DND-41 (cell line): ENCODE measurements at places on chromosomes 2 and 18.

DNA sequence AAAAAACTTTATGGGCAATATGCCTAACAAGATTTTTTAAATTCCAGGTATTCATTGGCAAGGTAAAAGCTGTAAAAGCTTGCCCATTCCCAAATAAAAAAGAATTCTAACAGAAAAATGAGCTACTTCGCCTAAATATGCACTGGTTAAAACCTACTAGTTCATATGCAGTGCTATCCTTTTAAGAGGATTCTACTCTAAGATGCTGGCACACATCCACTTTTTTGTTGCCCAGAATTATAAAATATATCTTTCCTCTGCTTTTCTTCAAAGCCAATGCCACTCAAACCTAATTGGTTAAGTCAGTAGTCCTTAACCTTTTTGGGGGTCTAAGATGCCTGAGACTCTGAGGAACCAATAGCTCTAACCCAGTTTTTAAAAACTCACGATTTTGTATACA lies 3.2 kb downstream of the XPO1 start:
- H3K27me3 ChIP-seq, result no peaks in the 10 kb centered on the region
- H3K4me3 ChIP-seq, result peak overlapping the region; percentile 46; the same call in 1 of the 2 replicates
- H3K27ac ChIP-seq, result peak overlapping the region; percentile 30; the same call in 1 of the 2 replicates
- H3K36me3 ChIP-seq, result peaks cover 35% of the 10 kb centered on the region
- H3K4me1 ChIP-seq, result peaks cover 57% of the 10 kb centered on the region

DNA sequence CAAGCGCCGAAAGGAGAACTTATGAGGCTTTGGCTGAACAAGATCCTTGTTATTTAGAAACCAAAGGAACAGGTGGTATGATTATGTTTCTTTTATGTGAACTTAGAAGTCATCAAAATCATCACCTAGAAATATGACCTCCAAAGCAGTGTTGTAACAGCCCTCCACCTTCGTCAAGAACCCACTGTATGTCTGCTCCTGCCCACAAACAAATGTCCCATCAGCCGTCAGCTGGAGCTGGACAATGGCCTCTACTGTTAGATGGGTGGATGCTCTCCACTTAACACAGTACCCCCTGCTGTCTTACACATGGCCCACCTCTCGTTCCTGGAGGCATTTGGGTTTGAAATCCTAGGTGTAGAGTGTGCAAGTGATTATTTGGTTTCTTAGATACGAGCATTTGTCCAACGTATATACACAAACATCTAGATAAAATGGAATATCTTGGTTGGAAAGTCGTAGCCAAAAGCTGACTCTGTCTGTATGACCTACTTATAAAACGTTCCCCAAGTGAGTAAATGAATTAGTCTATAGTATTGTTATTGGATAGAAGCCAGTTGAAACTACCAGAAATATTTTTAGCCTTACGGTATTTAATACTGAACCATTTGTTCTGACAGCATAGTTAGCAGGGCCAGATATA lies 113.0 kb downstream of the CRIM1 start:
- H3K4me3 ChIP-seq, result no peak overlapping the region
- no peaks in the 10 kb centered on the region for H3K36me3 ChIP-seq
- no peak overlapping the region for H3K27ac ChIP-seq
- DNase-seq, result no peak

DNA sequence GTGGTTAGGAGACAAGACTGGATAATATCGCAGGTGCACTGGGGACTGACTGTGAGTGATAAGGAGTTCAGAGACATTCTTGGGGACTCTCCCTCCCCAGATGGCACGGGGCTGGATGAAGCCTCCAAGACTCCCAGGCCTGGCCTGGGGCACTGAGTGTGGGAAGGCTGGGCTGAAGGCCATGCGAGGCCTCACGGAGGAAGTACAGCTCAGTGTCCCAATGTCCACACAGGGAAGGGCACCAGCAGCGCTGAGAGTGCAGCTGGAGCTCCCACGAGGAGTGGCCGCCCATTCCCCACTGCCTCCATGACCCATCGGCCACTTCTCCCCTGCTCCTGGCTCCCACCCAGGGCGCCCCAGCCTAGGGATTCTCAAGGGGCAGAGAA lies 6.5 kb downstream of the MFSD2B start:
- H3K36me3 ChIP-seq, result no peaks in the 10 kb centered on the region
- no peak overlapping the region for H3K4me3 ChIP-seq
- no peak for DNase-seq
- H3K27ac ChIP-seq, result no peak overlapping the region
- H3K4me1 ChIP-seq, result no peaks in the 10 kb centered on the region

DNA sequence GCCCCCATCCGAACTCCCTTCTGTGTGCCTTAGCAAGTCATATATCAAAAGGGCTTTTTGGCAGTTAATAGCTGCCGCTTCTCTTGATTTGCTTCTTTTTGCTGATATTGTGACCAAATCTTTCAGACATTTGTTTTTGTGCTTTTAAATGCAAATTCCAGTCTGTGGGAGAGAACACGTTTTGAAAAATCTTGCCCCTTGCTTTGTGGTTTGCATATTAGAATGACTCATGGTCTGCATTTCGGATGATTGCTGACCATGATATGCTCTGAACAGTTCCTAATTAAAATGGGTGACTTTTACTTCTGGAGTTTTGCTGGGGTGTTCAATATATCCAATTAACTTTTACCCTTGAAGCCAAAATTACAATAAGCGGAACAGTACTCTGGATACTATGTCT lies 58.2 kb upstream of the ST6GAL2 start:
- H3K4me1 ChIP-seq, result no peaks in the 10 kb centered on the region
- DNase-seq, result no peak
- no peaks in the 10 kb centered on the region for H3K27me3 ChIP-seq

DNA sequence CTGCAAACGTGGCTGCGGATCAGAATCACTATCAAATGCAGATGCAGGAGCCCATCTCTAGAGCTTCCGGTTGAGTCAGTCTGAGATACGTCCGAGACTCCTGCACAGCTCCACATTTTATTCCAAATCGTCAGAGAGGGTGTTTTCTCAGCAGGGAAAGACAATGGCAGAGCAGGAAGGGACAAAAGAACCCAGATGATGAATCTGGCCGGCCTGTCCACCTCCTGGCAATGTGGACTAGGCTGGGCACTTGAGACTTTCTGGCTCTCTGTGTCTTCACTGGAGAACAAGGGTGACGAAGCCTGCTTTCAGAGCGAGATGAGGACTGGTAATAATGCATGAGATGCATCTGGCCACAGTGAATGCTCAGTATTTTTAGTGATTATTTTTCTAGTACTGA lies 255.9 kb upstream of the MYT1L start:
- no peaks in the 10 kb centered on the region for H3K4me1 ChIP-seq
- H3K36me3 ChIP-seq, result no peaks in the 10 kb centered on the region
- no peak overlapping the region for H3K4me3 ChIP-seq
- H3K27ac ChIP-seq, result no peak overlapping the region
- H3K27me3 ChIP-seq, result no peaks in the 10 kb centered on the region
- DNase-seq, result no peak

GRCh38 chr2:43408407-43409160 lies 182.2 kb upstream of the ZFP36L2 start:
- no peaks in the 10 kb centered on the region; the same call in 1 of the 2 replicates for H3K36me3 ChIP-seq
- DNase-seq, result no peak
- no peaks in the 10 kb centered on the region for H3K27me3 ChIP-seq
- H3K4me3 ChIP-seq, result no peak overlapping the region
- no peaks in the 10 kb centered on the region for H3K4me1 ChIP-seq

DNA sequence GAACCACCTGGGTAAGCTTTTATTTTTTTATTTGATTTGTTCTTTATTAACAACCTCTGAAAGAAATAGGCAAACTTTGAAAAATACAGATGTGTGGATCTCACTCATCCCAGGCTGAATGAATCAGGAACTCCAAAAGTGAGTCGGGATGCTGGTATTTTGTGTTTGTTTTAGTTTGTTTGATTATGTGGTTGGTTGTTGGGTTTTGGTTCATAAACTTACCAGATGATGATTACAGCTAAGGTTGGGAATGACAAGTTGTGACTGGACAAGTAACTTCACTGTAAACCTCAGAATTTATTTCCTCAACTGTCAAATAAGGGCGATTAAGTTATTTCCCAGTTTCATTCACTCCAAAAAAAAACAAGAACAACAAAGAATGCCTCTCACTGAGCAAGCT lies 80.5 kb upstream of the KIF5C start:
- H3K27ac ChIP-seq, result no peak overlapping the region
- no peaks in the 10 kb centered on the region for H3K4me1 ChIP-seq
- no peaks in the 10 kb centered on the region for H3K27me3 ChIP-seq
- no peak for DNase-seq
- H3K4me3 ChIP-seq, result no peak overlapping the region

DNA sequence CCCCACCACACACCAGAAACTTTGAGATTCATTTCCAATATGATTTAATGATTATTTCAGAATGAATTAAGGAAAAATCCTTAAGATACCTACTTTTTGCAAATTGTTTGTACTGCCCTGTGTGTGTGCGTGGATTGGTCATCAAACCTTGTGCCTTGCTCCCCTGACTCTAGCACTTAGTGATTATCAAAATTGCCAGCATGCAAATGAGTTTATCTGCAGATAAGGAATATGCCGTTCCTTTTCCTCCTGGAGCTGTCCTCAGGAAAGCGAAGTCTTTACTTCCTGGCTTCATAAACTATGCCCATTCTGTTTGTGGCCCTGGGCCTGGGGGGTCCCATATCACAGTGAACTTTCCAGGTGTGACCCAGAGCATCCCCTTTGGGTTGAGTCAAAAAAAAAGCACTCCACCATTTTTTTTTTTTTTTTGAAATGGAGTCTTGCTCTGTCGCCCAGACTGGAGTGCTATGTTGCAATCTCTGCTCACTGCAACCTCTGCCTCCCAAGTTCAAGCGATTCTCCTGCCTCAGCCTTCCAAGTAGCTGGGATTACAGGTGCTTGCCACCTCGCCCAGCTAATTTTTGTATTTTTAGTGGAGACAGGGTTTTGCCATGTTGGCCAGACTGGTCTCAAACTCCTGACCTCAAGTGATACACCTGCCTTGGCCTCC lies 11.4 kb downstream of the CHMP1B start:
- H3K27ac ChIP-seq, result no peak overlapping the region
- H3K27me3 ChIP-seq, result no peaks in the 10 kb centered on the region
- no peak overlapping the region for H3K4me3 ChIP-seq
- no peak for DNase-seq
- no peaks in the 10 kb centered on the region for H3K4me1 ChIP-seq

DNA sequence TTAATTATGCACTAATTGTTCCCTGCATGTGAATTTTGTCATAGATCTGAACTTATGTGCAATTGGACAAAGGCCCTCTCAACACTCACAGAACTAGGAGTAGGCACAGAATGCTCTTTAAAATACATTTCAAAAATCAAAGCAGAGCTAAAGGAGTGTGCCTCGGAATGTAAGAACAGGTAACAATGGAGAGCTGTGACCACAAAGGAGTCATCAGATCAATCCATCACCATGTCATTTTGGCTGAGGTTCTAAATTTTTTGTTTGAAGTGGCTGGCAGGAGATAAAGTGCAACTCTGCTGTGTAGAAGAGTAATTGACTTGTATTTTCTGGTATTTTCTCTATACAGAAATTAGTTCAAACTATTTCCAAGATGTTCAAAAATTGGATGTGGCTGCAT lies 155.4 kb downstream of the NRP2 start:
- no peaks in the 10 kb centered on the region for H3K4me1 ChIP-seq
- H3K27me3 ChIP-seq, result no peaks in the 10 kb centered on the region
- H3K4me3 ChIP-seq, result no peak overlapping the region

- H3K27me3 ChIP-seq, result no peaks in the 10 kb centered on the region
- DNase-seq, result no peak
- H3K4me3 ChIP-seq, result no peak overlapping the region
- no peaks in the 10 kb centered on the region for H3K4me1 ChIP-seq
- H3K27ac ChIP-seq, result no peak overlapping the region
Observed at GRCh38 chr2:145682546-145683157, 1162.7 kb upstream of the ZEB2 start.

DNA sequence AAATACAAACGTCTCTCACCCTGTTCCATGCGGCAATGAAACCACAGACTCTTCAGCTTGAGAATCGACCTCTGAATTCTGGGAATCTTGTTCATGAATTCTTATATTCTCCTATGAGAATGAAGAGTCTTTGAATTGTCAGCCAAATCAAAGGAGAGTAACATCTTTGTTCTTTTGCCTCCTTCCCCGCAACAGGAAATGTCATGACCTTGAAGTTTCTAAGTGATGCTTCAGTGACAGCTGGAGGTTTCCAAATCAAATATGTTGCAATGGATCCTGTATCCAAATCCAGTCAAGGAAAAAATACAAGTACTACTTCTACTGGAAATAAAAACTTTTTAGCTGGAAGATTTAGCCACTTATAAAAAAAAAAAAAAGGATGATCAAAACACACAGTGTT lies 21.8 kb downstream of the TNFAIP6 start:
- H3K36me3 ChIP-seq, result no peaks in the 10 kb centered on the region
- DNase-seq, result peak; percentile 36
- no peaks in the 10 kb centered on the region for H3K27me3 ChIP-seq
- H3K27ac ChIP-seq, result no peak overlapping the region

DNA sequence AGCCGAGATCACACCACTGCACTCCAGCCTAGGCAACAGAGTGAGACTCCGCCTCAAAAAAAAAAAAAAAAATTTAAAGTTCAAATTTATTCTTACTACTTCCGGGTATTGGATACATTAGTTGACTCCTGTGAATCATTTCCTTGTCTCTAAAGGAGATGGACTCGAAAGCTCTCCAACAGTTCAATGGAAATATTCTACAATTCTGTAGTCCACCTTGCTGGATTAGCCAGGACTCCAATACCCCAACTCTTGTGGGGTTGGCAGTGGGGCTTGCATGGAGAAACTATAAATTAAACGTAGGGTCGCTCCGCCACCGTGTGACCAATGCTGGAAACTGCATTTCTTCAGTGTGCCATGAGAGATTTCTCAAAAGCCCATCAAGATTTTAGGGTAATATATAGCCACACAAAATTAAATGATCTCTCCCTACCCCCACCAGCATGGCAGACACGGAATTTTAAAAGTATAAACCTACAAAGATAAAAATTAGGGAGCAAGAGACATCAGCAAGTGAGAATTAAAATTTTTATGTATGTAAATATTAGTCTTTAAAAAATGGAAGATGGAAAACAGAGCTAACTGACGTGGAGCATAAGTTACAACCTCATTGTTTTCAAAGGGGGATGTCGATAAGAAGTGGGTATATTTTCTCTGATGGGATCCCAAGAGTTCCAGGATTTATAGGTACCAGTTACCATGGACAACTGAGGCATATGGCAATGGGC lies 27.8 kb upstream of the GAREM2 start:
- no peaks in the 10 kb centered on the region for H3K27me3 ChIP-seq
- H3K36me3 ChIP-seq, result no peaks in the 10 kb centered on the region
- H3K4me1 ChIP-seq, result no peaks in the 10 kb centered on the region
- H3K4me3 ChIP-seq, result no peak overlapping the region
- no peak overlapping the region for H3K27ac ChIP-seq

DNA sequence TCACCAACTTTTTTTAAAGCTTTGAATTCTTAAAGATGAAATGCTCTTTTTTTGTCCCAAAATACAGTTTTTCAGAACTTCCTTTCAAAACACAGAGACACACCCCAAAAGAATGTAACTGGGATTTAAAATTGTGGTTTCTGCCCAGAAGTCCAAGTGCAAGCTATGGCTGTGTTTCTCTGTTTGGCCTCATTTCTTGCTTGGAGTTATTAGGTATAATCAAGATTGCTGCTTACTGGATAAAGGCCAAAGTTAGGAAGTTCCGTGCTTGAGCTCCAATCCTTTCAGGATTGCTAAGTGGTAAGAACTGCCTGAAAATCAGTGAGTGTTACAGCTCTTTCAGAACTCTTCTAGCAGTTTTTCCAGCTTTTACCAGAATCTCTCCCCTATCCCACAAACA lies 16.9 kb downstream of the ZBTB7C start:
- H3K4me3 ChIP-seq, result no peak overlapping the region
- DNase-seq, result no peak
- H3K36me3 ChIP-seq, result no peaks in the 10 kb centered on the region
- H3K27me3 ChIP-seq, result peaks cover 49% of the 10 kb centered on the region
- H3K27ac ChIP-seq, result no peak overlapping the region
- H3K4me1 ChIP-seq, result no peaks in the 10 kb centered on the region

GRCh38 chr2:232309592-232309991 lies 69.0 kb upstream of the ALPP start:
- peaks cover 9% of the 10 kb centered on the region; the same call in 1 of the 2 replicates for H3K36me3 ChIP-seq
- peaks cover 41% of the 10 kb centered on the region for H3K4me1 ChIP-seq
- peak; percentile 59 for DNase-seq
- H3K27ac ChIP-seq, result peak overlapping the region; percentile 80
